ENCODE measurements at places on chromosomes 5 and 9.

GRCh38 chr5:137563646-137564397 lies 64.7 kb upstream of the SPOCK1 start:
- DNase-seq: peak; percentile 98

GRCh38 chr9:18456624-18457237 lies 17.2 kb upstream of the ADAMTSL1 start:
- no peak for DNase-seq

- DNase-seq: no peak
Observed at GRCh38 chr9:6545017-6545691, 100.4 kb downstream of the GLDC start.

DNA sequence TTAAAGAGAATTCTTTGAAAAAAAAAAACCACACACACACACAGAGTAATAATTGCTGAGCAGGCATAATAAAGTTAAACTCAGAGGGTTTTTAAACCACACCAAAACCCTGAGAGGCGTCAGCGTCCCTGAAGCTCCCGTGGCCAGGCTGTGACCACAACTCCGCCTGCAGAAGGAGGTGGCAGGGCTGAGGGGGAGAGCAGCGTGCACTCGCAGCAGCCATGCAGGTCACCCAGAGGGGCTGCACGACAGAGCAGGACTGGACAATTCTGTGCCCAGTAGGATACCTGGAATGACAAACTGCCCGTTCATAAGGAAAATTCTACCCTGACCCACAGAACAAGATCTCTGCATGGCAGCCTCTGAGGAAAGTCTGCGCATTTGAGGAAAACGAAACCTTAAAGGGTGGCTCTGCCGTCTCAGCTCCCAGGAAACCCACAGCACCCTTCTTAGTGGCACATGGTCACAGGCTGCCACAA lies 44.0 kb downstream of the ROR2 start:
- peak; percentile 31 for DNase-seq

DNA sequence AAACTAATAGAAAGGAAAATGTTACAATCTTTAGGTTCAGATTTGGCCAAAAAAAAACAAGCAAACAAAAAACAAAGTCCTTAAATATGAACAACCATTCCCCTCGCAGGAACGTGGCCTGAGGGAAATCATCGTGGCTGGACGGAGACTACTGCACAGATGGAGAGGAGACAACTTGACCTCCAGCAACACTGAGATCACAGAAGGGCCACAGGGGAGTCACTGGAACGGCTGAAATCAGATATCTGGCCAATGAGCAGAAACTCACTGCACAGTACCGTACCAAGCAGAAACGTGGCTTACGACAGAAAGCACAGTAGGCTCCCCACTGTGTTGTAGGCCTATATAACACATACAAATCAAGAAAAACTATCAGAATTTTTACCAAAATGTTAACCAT lies 27.7 kb downstream of the CAMSAP1 start:
- no peak for DNase-seq

DNA sequence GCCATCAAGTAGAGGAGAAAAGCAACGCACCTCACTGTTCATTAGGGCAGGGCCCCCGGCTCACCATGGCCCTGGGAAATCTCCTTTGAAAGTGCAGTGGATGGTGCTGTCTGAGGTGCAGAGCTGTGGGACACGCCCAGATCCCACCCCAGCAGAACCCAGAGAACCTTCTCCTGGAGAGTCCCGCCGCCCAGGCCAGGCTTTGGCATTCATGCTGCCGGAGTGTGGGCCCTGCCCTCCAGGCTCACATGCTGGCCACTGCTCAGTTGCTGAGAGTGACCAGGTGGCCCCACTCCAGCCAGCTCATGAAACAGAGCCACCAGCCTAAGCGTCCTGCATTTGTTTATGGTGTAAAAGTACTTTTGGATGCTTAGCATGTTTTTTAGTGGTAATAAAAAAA lies 23.8 kb upstream of the LRRC14B start:
- DNase-seq: no peak

GRCh38 chr5:163535290-163535689 lies 29.9 kb downstream of the MAT2B start:
- no peak for DNase-seq

DNA sequence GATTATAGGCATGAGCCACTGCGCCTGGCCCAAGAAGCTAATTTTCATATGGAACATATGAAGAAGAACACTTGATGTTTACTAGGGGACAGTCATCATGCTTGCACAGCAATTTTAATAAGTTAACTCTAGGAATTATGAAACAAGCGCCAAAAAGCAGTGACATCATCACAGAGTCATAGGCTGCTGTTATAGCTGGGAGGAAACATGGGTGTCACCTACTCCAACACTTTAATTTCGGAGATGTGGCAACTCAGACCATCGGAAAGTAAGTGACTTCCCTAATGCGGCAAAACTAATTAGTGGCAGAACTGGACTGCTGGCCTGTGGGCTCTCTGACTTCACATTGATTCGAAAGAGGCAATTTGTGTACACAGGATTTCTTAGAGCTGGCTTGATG lies 38.1 kb upstream of the EQTN start:
- no peak for DNase-seq

DNA sequence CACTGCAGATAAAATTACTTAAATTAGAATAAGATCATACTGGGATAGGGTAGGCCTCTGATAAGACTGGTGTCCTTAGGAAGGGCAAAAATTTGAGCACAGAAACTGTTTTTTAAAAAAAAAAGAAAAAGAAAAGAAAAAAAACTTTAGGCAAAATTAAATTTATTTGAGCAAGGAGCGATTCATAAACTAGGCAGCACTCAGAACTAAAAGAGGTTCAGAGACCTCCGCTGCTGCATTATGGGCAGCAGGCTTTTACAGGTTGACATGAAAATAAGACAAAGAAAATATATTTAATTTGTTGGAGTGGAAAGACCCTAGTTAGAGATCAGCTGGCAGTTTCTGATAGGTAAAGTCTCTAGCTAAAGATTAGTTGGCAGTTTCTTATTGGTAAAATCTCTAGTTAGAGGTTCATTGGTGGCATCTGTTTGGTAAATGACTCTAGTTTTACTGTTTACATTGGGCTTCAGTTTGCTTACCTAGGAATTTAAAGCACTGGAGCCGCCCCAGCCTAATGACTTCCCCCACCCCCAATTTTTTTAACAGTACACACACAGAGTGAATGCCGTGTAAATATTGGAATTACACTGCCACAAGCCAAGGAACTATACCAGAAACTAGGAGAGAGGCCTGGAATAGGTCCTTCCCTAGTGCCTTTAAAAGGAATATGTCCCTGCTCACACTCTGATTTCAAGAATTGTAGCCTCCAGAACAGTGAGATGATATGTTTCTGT lies 4.5 kb upstream of the PLPP6 start:
- no peak for DNase-seq

DNA sequence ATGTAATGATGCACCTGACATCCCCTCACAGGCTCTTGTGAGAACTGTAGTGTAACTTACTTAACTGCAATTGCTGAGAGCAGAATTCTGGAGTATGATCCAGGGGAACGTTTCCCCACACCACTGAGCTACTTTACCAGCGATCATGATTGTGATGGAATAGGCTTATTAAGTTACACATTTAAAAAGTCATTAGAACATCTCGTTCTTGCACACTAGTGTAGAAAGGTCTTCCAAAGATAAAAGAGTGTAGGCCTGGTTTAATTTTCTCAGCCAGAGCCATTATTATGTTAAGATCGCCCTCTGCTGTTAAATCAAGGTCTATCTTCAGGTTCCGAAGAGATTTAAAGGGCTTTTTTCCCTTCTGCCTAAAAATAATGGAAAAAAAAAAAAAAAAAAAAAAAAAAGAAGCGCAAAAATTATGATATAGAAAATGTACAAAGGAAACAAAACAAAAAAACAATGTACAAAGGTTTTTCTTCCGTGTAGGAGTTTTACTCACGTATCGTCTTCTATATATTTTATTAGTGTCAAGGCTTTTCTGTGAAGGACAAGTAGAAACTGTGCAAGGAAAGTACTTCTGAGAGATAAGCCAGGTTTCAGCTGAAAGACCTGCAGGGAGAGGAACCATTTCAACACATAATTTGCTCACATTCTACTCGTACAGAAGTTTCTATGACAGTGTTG lies 18.6 kb upstream of the MOB3B start:
- peak; percentile 31 for DNase-seq

- DNase-seq: no peak
Observed at GRCh38 chr5:38622723-38623129, 66.3 kb upstream of the LIFR start.

GRCh38 chr9:126704892-126705766 lies 91.4 kb downstream of the LMX1B start:
- DNase-seq: peak; percentile 53

DNA sequence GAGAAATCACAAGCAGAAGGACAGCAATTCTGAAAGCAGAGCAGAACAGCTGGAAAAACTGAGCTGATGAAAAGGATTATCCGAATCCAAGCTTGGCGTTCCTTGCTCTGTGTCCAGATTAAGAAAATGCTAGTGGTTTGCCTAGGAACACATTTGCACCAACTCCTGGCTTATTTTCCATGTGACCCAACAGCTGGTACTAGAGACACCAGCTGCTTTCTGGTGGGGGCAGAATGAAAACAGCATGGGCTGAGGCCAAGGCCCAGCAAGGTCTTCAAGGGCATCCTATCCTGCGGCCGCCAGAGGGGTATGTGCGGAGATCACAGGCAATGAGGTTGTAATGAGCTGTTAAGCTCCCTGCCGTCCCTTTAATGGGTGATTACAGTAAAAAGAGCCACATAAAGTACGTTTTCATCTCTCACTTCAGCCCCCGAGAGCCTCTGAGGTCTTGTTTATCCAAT lies 131.5 kb downstream of the DOCK8 start:
- no peak for DNase-seq

GRCh38 chr5:89397096-89397495 lies 514.1 kb upstream of the MEF2C start:
- DNase-seq: peak; percentile 22

- DNase-seq: no peak
Observed at GRCh38 chr5:141761-142160, 49.5 kb upstream of the LRRC14B start.

GRCh38 chr9:4939118-4939561 lies 45.9 kb upstream of the JAK2 start:
- no peak for DNase-seq

DNA sequence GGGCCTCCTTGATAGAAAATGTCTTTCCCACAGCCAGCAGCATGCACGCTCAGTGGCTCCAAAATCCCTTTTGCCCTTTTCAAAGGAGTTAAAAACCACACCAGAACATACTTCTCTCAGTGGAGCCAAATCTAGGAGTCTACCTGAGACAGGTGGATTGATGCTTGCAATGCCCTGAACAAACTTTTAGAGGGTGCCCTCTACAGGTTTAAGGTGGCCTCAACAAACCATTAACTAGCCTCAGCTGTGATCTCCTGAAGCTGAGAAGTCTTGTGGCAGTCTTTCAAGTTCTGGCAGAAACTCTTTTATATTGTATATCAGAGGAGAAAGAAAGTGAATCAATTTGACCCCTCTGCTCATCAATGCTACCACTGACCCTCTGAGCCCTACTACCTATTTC lies 125.4 kb downstream of the MED27 start:
- no peak for DNase-seq

- peak; percentile 54 for DNase-seq
Observed at GRCh38 chr9:80651044-80651443, 1038.3 kb downstream of the TLE1 start.

DNA sequence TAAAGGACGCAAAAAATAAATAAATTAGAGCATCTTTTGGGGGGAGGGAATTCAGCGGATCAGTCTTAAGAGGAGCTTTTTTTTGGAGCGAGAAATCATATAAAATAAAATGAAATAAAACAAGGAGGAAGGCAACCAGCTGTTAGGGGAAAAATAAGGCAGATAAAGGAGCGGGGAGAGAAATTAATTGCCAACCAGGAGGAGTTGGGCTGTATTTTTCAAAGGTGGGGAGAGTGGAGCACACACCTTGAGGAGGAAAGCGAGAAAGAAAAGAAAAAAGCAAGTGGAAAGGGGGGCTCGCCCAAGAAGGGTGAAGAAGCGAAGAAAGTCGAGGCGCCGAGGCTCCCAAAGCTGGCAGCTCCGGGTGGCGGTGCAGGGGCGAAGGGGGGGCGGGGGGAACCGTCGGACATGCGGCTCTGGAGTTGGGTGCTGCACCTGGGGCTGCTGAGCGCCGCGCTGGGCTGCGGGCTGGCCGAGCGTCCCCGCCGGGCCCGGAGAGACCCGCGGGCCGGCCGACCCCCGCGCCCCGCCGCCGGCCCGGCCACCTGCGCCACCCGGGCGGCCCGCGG lies at the start of gene PAPPA:
Gene PAPPA, plus strand, starts transcription at position 27 of the 569 bp plus-strand sequence. Its CDS starts 382 bp downstream, at position 409.
- no peak for DNase-seq

DNA sequence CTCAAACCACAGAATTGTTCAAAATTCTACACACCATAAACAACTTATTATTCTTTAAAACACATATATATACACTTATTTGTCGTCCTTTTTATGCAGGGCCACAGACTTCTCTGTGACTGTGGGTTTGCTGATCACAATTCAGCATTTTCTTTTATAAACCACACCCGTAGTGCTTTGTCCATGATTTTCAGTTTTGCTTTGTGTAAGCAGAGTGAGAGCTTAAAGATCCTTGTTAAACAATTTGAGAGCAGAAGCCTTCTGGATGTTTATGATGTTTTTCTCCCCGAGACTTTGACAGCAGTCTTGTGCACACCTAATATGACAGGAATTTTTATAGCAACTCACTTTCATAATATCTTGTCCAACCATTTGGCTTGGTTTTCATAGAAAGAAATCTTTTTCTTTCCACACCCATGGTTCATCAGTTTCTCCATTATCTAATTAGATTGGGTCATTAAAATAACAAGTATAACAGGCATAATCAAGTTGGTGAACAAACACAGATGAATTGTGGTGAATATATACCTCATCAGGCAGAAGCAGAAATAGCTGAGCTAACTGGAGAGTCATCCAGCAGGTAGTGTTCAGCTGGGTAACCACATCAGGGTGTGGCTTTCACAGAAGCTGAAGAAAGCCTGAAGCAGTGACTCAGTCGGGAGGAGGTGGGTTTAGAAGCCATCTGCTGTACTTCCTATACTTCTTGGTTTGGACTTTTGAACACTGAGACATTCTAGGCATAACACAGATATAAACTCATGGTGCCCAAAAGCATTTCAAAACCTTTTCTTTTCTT lies 232.8 kb downstream of the DOCK8 start:
- no peak for DNase-seq

DNA sequence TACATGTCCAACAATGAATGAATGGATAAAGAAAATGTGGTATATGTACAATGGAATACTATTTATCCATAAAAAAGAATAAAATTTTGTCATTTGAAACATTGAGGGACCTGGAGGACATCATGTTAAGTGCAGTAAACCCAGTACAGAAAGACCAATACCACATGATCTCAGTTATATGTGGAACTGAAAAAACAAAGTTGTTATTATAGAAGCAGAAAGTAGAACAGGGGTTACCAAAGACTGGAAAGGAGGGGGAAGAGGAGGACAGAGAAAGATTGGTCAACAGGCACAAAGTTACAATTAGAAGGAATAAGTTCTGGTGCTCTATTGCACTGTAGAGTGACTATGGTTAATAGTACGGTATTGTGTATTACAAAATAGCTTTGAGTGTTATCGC lies 233.8 kb downstream of the SEMA6A start:
- no peak for DNase-seq

DNA sequence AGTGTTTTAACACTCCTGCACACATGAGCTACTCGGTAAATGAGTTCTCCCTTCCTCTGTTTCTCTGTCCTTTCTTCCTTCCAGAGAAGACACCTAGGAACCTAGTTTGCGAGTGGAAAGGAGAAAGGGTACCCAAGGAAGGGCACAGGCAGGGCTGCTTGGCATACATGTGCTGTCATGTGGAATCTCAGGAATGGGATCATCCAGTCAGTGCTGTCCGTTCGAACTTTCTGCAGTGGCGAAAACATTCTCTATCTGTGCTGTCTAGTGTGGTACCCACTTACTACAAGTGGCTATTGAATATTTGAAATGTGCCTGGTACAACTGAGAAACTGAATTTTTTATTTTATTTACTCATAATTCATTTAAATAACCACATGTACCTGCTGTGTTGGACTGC lies 28.0 kb downstream of the NLN start:
- DNase-seq: no peak

All from fibroblast of skin of right quadriceps (primary cell).